ENCODE measurements at places on chromosomes 1 and 21. TPM values are rescaled to one million over a fixed set of nuclear protein-coding genes. Genes with fewer than 3 reads are reported as not detected.

PPIAL4G gene
- not detected for total RNA-seq

PLA2G2F gene
- total RNA-seq: not detected

PIP5K1A gene
- 30.9 TPM for total RNA-seq

DNA sequence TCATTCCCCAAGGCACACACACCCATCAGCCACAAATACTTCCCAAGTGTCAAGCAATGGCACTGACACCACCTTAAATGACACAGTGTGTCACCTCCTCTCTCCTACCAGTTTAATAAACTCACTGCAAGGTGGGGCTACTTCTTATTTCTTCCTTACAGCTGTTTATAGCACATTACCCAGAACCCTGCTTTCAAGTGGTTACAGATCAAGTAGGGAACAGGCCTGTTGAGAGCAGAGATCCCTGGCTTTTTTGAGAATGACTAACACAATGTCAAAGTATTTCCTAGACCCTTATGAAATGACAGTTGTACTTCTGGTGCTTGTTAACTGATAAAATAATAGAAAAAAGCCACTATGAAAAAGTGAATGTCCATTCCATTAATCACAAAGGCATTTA, 19.8 kb downstream of the ZBTB17 start:
- DNase-seq: no peak

DNA sequence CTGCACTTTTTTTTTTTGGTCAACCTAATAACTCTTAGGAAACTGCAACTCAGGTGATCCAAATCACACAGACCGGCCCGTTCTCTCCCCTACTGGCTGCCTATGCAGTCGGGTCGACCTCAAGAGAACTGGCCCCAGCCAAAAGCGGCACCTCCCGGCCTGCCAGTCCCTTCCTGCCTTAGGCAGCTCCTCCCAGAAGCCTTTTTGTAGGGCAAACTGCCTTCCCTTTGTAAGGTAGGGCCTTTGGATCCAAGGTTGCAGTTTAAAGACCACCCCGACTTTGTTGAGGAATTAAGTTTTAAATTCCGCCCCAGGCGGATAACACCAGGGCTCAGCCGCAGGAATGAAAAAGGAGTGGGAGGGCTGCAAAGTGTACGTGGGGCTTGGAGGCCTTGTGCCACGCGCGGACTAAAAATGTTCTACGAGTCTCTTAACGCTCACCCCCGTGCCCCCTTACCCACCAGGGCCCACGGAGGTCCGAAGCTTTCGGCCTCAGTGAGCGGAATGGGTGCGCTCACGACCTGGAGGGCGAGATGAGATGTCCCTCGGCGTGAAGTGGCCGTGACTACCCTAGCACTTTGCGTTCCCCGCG, 642 bp upstream of the ST3GAL3 start:
- peak; percentile 48 for DNase-seq

DNA sequence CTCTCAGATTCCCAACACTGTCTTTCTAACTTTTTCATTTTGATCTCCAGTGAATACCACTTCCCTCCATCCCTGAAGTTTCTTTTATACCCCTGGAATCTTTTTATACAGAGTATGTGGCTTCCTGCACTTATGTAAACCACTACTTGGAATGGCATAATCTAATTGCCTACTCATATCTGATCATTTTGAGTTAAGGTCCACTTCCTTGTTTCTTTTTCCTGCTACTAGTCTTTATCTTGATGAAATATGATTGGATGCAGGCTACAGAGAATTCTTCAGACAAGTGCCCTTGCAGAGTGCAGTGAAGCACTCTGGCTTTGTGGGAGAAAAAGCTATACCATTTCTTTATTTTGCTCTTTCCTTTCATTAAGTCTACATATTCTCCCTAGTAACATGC, 325.3 kb upstream of the ADAMTS5 start:
- DNase-seq: no peak

PROK1 gene
- total RNA-seq: not detected

- DNase-seq: no peak
These were observed 1.0 kb upstream of the KRTAP13-3 start for GRCh38 chr21:30426731-30427130.

DNA sequence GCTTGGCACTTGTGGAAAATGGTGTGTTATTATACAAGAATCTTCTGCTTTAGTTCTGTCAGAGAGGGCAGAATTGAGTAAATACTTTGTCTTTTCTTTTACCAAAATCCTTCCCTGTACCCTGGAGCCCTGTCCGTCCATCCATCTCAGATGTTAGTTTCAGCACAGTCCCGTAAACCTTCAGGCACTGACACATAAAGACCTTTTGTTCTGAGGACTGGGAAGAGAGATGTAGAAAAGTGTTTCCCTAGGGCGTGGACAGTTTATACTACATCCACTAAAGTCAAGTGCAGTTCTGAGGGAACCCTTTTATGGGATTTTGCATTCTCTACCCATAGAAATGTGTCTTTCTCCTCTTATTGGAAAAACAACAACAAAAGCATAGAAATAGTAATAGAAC, 162.4 kb downstream of the PDE4B start:
- DNase-seq: no peak

ABCA4 gene
- 0.36 TPM for total RNA-seq

DNA sequence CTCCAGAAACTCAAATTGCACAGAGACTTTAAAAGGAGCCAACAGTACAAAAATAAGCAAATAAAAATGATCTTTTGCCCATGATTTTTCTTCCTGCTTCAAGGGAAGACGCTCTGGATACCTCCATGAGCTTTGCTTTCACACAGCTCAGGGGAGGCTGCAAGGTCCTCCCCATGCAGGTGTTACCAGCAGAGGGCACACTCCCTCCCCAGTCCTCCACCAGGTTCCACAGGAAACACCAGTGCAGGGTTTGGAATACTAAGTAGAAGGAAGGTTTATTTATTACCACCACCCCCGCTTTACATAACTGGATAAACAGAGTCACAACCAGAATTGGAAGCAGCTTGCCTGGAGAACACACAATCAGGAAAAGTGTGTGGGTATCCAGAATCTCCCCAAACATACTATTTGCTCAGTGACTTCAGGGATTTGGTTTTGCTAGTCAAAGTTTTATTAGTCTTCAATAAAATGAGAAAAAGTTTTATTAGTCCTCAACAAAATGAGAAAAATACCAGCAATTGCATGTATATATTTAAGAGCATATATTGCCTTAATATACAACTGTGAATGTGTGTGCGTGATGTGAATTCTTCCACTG, 37.3 kb downstream of the HSD3B1 start:
- DNase-seq: peak; percentile 45

PKLR gene
- not detected for total RNA-seq

GRCh38 chr1:48823168-48823567, 46.5 kb upstream of the BEND5 start:
- peak; percentile 3 for DNase-seq

DNA sequence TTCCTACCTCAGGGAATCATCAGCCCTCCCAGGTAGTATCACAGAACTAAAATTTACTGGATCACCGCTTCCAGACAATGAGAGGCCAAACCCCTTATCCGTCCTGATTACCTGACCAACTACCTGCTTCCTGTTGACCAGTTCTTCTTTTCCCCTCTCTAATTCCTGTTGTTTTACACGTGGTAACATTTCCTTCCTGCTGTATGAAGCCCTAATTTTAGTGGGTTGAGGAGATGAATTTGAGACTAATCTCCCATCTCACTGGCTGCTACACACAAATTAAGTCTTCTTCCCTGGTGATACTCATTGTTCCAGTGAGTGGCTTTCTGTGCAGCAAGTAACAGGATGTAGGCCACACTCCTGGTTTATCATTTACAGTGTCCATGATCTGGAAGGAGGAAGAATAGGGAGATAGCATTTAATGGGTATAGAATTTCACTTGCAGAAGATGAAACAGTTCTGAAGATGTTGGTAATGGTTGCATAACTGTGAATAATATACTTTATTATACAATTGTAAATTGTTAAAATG, 2112.9 kb downstream of the NCAM2 start:
- no peak for DNase-seq

GRCh38 chr1:181128592-181129497, 40.3 kb downstream of the IER5 start:
- DNase-seq: no peak

DNA sequence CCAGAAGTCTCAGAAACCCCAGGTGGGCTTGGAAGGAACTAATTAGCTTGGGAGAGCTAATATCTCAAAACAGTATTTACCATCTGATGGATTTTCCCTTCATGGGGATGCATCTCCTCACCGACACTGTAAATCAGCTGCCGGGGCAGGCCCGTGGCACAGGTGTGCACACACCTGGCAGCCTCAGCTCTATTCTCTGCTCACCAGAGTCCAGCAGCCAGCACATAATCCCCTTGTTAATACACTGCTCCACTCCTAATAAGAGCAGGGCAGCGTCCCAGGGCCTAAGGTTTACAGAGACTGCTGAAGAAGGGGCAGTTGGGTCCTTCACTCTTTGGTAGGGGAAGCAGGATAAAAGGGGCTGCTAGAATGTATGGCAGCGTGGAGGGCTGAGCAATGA, 200.0 kb downstream of the TOMM20 start:
- no peak for DNase-seq

DNA sequence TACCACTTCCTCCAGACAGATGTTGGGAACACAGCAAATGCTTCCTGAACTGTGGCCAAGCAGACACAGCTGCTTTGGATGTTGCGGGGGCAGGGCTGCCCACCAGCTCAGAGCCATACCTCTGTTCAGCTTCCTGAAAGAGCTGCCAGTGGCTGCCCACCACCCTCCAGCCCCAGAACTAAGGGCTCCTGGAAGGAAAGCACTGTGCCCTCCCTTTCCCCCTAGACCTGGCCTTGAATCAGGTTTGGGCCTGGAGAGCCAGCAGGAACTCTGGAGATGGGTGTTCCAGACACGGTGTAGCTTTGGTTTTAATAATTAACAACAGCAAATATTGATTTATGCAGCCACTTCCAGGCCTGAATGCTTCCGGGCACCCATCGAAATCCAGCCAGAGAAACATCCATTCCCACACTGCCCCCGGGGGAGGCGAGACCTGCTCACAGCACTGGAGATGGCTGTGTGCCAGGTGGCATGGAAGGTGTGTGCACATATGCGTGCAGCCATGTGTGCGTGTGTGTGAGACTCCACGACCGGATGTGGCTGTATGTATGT, 45.7 kb downstream of the RAP1GAP start:
- DNase-seq: peak; percentile 41

DNA sequence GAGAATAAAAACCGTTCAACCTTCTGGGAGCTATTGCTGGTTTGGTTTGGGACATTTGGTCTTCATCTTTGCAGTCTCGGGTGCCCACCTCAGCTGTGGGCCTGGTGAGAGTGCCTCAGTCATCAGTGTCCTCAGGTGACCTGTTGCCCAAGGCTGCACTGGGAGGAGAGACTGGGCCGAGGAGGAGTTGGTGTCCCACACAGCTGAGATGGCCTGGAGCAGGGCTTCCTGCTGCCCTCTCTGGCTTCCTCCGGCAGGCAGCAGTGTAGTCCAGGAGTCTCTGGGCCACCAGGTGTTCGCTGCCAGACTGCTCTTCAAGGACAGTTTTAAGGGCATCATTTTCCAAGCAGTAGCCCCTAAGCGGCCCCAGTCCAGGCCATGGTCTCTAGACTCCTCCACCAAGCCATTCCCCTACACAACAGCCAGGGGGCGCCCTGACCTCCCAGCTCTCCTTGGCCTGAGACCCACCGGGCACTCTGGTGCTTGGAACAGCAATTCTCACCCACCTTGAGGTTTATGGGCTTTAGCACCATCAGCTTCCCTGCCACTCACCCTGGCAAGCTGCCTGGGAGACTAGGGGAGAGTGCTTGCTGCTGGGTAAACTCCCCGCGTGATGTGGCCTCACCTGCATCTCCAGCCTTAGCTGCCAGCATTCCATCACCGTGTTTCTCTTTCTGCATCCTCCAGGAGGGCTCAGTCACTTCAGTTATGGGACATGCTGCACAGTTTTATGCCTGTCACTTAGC, 9.1 kb upstream of the SYTL1 start:
- DNase-seq: peak; percentile 48

SPRR1B gene
- not detected for total RNA-seq

- DNase-seq: peak; percentile 64
These were observed 132.2 kb downstream of the SYT2 start for GRCh38 chr1:202578001-202578504.

DNA sequence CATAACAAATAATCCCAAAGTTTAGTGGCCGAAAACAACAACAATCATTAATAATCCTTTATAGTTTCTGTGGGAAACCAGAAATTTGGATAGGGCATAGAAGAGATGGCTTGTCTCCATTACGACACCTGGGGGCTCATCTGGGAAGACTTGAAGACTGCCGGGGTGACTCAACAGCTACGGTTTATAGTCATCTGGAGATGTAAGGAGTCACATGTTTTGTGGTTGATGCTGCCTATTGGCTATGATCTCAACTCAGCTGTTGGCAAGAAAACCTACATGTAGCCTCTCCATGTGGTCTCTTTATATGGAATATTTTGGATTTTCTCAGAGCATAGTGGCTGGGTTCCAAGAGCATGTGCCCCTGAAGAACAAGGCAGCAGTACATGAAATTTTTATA, 29.3 kb upstream of the TSPAN2 start:
- no peak for DNase-seq

DNA sequence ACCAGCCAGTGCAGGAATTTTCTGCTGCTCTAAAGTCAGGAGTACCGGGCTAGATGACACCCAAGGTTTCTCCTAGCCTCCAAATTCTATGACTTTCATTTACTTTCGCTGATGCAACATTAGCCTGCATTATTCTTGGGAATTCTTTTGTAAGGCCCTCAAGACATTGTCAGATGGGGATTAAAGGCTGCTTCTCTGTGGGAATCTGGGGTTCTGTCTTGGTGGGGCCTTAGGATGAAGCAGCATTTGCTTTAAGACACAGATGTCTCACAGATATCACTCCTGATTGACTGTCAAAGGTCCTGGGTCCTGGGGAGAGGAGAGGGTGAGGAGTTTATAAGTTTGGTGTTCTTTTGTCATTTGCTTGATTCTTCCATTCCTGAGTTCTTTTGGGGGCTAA, 11.6 kb downstream of the PKP1 start:
- no peak for DNase-seq

- peak; percentile 71 for DNase-seq
These were observed 64.6 kb downstream of the NMNAT2 start for GRCh38 chr1:183353597-183353996.

SDE2 gene
- 22.5 TPM for total RNA-seq

Data from Daoy (cell line).